ENCODE measurements at places on chromosomes 2 and 18.

- DNase-seq, result no peak
Measured at GRCh38 chr2:55099878-55100820, 49.9 kb upstream of the RTN4 start.

DNA sequence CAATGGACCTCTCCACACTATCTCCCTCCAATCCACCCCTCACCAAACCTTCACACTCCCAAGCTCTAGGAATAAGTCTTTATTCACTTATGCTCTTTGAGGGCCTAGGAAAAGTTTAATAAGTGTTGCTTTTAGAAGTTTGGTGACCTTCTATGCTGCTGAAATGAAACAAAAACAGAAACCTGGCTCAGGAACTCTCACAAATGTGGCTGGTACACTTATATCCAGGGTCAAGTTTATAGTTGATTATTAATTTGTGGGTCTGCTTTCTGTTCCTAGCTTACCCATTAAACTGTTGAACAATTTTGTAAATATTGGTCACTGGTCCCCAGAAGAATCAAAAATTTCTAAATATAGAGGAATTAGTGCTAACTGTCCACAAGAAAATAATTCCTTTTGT, 14.2 kb upstream of the ANKRD44 start:
- no peak for DNase-seq

DNA sequence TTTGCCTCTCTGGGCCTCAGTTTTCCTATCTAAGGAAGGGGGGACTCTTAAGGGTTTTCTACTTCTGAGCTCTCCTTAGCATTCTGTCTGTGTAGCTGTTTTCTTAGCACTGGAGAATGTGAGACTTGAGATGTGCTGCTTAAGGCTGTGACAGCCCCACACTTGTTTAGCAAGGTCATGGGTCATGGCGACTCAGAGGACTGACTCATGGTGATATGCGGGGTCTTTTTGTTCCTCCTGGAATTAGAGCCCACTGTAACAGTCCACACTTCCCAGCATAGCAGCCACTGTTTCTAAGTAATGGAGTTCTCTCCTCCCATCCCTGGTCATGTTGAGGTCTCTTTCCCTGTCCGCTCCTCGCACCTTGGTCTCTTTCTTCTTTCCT, 4.1 kb upstream of the LPIN1 start:
- DNase-seq, result no peak

DNA sequence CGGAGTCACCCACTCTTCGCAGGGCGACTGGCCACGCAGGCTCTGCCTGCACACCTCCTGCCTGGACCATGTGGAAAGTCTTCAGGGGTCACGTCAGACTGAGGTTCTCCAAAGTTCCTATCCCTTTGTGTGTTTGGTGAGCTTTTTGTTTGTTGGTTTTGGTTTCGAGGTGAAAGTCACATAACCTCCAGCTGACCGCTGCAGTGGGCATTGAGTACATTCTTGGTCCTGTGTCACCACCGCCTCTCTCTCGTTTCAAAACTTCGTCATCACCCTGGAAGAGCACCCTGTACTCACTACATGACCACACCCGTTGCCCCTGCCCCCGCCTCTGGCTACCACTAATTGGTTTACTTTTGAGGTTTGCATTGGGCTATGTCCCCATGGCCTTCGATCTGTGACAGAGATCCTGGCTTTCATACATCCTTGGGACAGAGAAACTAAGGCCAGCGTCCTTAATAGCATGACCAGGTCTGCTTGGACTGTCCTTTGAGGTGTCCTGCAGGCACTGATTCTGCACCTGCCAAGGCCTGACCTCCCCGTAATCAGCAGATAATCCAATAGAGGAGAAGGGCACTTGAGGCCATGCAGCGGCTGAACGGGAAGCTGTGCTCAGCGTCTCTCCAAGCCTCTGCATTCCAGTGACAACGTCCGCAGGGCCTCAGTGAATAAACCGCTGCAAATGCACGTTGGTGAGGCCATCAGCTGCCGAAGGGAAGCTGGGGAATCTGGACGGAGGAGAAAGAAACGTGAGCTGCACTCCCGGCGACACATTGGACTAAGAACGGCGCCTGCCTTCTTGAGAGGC, 46.8 kb downstream of the SH3BP4 start:
- DNase-seq, result no peak

DNA sequence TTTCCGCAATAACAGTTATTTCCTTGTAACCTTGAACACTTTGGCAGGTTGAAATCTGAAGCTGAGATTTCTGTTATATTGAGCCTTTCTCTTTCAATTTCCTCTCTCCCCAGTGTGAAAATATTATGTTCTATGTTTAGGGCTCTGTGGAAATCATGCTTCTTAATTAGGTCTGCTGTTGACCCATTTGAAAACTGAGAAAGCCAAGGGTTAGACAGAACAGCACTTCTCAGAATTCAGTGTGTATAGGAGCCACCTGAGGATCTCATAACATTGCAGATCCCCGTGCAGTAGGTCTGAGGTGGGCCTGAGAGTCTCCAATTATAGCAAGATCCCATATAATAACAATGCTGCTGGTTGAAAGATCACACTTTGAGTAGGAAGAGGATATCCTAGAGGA, 230.2 kb upstream of the NT5C1B start:
- no peak for DNase-seq

DNA sequence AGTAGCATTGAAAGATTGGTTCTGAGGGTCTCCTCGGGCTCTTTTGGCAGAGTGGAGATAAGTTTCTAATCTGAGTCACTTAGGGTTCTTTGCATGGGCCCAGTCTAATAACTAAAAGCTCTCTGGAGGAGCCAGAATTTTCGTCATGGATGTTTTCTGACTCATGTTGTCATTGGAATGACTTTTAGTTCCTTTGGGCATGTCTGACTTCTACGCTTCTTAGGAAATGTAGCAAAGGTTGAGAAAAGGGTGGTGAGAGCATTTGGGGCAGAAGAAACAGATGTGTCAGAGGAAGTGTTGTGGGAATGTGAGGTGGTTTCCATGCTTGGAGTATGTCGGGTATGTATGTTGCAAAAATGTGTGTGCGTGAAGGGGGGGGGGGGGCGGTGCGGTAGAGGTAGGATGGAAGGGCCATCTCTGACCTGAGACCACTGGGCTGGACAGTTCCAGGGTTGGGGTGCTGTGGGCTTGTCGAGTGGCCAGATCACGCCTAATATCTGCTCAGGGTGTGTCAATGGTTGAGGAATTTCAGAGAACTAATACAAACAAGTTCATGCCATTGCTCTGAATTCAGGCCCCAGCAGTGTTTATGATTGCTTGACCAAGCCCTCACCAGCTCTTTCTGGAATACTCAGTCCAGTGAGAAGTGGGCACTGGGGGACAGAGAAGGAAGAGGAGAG, 26.9 kb downstream of the KLHL29 start:
- DNase-seq, result no peak

- DNase-seq, result no peak
Measured at GRCh38 chr2:58606799-58607198, 365.7 kb upstream of the FANCL start.

DNA sequence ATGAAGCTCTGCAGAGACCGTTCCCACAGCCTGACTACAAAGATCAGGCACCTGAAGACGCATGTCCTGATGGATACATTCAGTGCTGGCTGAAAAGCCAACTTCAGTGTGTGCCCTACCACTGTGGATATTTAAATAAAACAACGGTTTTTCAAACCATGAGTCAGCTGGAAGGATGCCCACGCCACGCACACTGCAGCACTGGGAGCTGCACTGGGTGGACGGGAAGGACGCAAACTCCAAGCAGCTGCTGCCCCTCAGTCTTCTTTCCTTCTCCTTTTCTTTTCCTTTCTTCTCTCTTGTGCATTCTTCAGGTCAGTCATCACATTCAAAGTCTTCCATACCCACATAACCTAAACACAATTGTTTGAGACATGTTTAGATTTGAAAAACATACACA, 7.9 kb downstream of the TMEM18 start:
- DNase-seq, result no peak

- DNase-seq, result no peak
Measured at GRCh38 chr18:24189664-24190346, 50.9 kb downstream of the CABYR start.

- no peak for DNase-seq
Measured at GRCh38 chr2:11642972-11643371, 27.0 kb downstream of the NTSR2 start.

DNA sequence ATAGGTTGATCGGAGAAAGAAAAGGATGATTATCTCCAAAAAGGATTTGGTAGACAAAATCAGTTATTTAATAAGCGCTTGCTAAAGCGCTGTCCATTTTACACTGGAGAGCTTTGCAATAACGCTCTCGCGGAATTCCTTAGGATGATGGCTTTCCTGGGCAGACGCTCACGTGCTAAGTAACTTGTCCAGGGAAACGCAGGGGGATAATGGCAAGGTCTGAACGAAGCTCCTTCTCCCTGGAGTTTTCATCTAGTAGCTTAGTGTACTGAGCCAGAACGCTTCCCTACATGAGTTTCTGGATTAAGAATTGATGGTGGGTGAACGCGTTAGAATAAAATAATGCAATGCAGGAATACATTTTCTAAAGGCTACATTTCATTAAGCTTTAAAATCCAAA, 739.5 kb upstream of the SALL3 start:
- no peak for DNase-seq

DNA sequence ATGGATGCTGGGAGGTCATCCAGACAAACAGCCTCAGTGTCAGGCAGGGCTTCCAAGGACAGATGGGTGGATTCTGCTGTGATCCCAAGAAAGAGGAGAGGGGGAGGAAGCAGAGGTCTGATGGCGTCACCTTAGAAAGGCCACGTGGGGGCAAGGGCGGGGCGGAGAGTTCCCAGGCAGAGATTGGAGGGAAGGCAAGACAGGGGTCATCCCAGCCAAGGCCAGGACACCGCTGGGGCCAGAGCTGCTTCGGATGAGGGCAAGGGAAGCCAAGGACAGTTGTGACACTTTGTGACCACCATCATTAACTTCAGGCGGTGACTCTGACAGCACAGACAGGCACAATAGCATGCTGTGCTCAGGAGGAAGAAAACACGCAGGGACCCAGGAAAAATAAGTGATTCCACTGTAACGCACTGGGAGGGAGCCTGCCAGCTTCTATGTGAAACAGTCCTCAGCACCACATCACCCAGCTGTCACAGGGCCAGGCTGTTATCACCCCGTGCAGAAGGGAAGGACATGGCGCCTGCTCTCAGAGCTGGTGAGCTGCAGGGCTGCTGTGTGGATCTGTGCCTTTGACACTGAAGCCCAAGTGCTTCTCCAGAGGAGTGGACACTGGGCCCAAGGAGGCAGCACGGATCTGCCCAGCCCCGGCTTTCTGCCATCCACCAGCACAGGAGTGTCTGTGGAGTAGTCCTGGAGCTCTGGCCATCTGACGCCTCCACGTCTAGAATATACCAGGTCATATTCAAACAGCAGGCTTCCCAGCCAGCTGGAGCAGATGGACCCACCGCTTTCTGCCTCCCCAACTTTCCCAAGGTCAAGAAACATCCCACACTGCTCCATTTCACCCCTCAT, 204.1 kb downstream of the NDUFA10 start:
- DNase-seq, result no peak

DNA sequence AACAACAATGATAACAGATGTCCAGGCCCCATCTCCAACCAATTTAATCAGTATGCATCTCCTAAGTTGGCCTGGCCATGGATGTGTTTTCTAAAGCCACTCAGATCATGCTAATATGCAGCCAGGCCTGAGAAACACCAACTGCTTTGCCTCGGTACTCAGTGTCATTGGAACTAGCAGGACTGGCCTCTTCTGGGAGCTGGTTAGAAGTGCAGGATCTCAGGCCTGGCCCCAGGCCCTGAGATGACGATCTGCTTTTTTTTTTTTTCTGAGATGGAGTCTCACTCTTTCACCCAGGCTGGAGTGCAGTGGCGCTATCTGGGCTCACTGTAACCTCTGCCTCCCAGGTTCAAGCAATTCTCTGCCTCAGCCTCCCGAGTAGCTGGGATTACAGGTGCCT, 69.1 kb downstream of the IRS1 start:
- no peak for DNase-seq

GRCh38 chr2:86138736-86139625, 32.9 kb downstream of the PTCD3 start:
- no peak for DNase-seq

- no peak for DNase-seq
Measured at GRCh38 chr2:133045787-133046186, 375.8 kb upstream of the LYPD1 start.

DNA sequence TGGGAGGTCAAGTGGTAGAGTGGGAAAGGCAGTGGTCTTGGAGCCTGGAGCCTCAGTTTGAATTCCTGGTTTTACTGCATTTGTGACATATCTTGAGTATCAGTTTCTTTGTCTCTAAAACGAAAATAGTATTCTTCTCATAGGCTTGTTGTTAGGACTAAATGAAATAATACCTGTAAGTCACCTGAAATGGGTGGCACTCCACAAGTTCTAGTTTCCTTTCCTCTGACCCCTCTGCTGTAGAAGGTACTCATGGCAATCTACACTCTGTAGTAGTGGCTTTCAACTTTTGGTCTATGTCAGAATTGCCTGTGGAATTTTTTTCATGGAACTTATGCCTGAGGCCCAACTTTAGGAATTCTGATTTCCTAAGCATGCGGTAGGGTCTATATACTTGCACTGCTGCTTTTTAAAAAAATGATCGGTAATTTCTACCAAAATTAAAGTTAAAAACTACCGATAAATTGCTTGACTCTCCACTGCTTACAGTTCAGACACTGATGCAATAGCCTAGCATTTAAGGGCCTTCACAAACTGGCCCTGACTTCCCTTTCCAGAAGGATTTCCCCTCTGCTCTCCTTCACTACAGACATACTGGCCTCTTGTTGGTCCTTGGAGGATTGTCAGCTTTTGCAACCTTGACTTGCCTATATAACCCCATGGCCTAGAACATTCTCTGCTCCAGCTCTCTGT, 47.2 kb downstream of the PLEK start:
- DNase-seq, result no peak

DNA sequence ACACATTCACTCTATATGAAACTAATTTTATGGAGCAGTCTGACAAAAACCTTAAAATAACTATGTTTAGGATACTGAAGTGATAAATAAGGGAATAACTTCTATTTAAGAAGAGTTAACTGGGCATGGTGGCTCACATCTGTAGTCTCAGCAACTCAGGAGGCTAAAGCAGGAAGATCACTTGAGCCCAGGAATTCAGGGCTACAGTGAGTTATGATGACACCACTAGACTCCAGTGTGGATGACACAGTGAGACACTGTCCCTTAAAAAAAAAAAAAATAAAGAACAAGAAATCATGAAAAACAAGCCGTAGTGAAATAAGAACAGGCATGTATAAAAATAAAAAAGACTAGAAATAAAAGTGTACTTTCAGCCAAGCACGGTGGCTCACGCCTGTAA, 82.0 kb downstream of the THADA start:
- DNase-seq, result no peak

GRCh38 chr18:42536442-42536841, 579.0 kb downstream of the RIT2 start:
- peak; percentile 81 for DNase-seq
